Myocyte (in vitro differentiated cells): ENCODE measurements at places on chromosomes 2 and 18. TPM values are rescaled to one million over a fixed set of nuclear protein-coding genes. Genes with fewer than 3 reads are reported as not detected.

DNA sequence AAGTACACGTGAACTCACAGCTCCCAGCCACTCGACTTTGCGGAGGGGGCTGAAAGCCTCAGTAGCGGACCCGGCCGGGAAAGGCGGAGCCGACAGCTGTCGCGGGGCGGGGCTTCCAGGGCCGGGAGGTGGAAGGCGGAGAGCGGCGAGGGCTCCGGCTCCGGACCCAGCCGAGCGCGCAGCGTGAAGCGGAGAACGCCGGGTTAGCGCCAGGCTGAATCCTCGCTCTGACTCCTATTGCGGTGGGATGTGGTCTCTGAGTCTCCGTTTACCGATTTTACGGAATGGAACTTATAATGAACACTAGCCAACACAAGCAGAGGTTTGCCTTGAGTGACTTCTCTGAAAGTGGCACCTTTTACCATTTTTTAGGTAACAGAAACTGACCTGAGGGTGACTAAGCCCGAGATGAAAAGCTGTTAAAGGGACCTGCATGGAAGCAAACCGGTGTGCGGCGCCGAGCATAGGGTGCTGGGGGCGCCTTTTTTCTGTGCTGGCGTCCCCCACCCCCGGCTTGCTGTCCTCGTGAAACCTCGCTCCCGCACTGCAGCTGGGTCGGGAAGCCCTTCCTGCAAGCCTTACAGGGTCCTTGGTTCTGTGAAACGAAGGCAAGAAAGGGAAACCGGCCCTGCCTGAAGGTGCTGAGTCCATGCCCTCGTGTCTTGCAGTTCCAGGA is 72.9 kb downstream of the EN1 start:
- peak; percentile 71 for DNase-seq

The SLC5A7 gene
- not detected in 2 replicates for total RNA-seq

The MYCN gene
- total RNA-seq: not detected in 2 replicates

DNA sequence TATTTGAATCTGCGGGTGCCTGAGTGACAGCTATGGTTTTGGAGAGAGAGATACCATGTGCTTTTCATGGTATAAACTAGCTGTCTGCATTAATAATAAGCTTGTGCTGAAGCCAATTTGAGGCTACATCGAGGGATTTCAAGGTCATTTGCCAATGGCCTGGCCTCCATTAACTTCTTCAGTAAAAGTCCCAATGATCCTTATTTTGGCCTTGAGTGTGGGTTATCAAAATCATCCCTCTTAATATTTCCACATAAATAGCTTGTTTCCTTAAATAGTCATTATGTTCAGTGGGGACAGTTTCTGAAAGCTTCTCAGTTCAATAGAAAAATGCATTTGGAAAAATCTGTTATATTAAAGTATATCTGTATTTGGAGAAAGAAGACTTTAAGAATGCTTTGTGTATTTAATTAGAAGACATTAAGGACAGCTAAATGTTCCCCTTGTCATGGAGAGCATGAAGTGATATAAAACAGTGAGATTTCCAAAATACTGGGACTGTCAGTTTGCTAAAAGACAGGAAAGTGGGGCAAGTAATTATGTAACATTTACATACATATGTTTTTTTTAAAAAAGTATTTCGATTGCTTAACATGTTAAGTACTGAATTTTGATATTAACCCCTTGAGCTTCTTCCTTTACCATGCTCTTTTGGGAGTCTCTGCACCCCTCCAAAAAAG is 355.5 kb upstream of the ZEB2 start:
- DNase-seq: no peak

DNA sequence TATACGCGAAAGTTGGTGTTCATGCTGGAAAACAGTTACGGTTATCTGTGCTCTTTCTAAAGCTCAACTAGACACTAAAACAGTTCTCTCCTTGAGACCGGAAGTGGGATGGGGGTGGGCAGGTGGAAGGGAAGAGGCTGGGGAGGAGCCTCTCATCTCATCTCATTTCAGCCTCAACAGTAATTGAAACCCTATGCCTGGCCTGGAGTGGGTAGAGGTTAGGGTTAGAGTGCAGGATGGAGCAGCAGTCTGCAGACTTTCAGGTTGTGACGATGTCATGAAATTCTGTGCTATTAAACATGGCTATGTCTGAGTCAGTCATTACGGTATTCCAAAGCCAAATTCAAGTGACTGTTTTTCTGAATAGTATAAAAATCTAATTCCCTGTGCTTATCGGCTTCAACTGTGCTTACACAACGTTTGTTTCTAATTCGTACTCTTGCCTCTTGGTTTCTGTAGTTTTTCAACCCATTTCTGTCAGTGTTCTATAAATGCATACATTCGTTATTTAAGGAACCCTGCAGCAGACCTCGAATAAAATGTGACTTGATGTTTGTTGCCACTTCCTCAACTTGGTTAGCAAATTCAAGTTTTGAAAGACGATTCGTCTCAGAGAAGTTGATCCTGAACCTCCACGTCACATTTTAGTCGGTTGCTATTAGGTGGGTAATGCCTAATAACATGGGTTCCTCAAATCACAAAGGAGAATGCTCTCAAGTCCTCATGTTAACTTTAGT is 75.8 kb upstream of the TCF7L1 start:
- DNase-seq: no peak

The CRYGD gene
- not detected in 2 replicates for total RNA-seq

GRCh38 chr2:179393481-179393880 is 128.8 kb upstream of the SESTD1 start:
- peak; percentile 5 for DNase-seq

The HTR2B gene
- total RNA-seq: 0.78 and 2.4 TPM in 2 replicates

DNA sequence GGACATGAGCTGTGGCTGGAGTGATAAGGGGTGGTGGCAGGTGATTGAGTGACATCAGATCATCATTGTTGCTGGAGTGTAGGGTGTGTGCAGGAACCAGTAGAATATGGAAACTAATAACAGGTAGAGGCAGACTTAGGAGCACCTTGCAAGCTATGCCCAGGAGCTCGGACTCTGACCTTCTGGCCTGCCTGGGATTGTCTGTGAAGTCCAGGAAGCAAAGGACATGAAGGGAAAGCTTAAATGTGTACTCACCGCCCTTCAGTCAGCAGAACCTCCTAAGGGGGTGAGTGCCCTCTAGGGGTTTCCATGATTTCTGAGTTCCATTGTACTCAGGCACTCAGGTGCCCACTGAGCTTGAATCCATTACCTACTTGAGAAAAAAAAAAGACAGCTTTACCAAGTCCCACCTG is 104.2 kb downstream of the CRIM1 start:
- DNase-seq: peak; percentile 60

DNA sequence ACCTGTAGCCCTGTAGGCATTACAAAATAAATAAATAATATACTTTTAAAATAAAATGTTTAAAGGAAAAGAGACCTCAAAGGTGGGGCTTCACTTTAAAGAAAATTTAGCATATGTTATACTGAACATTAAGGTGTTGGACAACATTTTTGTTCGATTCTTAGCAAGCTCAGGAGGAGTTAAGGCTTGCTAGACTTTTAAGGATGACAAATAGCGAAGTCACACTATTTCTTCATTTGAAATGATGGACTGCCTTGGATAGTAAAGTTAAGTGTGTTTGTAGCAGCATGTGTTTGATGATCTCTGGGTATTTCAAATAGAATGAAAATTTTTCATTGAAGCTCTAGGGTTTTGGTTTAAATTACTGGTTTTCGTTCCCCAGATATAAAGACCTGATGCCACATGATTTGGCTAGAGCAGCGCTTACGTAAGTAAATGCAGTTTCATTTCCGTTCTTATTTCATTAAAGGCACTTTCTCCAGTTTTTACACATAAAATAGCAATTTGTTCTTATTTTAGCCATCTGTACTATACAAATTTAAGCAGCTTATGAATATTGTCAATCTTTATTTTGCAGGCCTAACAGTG is 24.9 kb downstream of the HADHB start:
- no peak for DNase-seq

The NRP2 gene
- total RNA-seq: 3.9 and 4.8 TPM in 2 replicates

GRCh38 chr2:240567137-240567871 is 980 bp upstream of the RNPEPL1 start:
- no peak for DNase-seq

The MYO7B gene
- total RNA-seq: 0.16 TPM in 1 of 2 replicates, not detected in the other

- DNase-seq: no peak
Observed at GRCh38 chr18:49866680-49867079, 53.3 kb upstream of the ACAA2 start.

DNA sequence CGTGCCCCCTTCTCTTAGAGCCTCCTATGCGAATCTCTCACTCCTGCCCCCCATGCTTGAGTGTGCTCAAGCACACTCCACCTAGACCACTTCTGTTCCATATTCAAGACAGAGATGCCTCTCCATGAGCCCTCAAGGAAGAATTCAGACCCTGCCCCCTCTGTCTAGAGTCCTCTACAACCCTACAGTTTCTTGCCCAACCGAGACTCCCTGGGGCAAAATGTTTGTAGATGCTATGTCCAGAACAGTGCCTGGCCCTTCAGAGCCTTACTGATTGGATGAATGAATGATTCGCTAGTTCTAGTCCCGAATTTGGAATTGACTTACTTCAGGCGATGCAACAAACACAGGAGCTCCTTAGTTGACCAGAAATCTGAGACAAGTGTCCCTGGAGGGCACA is 8.7 kb downstream of the APCDD1 start:
- no peak for DNase-seq

The NOSTRIN gene
- not detected in 2 replicates for total RNA-seq

The SATB2 gene
- total RNA-seq: 8.1 and 9.9 TPM in 2 replicates

GRCh38 chr2:111200333-111200881 is 79.7 kb downstream of the BCL2L11 start:
- no peak for DNase-seq

- no peak for DNase-seq
Observed at GRCh38 chr18:13409997-13410396, 191.4 kb downstream of the LDLRAD4 start.

GRCh38 chr2:71615767-71616730 is 162.7 kb downstream of the DYSF start:
- DNase-seq: peak; percentile 33

DNA sequence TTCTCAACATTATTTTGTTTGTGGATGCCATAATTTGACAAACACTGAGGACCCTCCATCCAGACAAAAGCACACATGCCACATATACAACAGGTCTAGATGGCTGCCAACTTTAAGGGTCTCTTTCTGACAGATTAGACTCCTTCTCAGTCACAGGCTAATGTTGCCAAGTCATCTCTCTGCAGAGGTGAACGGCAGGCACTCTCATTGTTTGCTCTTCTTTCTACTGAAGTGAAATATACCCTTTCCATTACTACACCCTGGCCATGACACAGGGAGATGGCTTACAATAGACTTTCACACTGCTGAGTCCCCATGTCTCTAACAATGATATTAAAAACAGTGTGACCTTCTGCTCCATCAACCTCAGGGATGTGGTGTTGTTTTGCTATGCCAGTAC is 47.5 kb upstream of the ZNF397 start:
- no peak for DNase-seq

GRCh38 chr2:106530866-106531265 is 43.7 kb downstream of the CD8B2 start:
- no peak for DNase-seq

GRCh38 chr2:223580951-223581350 is 21.2 kb downstream of the SCG2 start:
- peak; percentile 76 for DNase-seq

GRCh38 chr2:160324161-160324800 is 124.2 kb upstream of the ITGB6 start:
- peak; percentile 72 for DNase-seq

- DNase-seq: no peak
Observed at GRCh38 chr2:132974467-132975095, 304.6 kb upstream of the LYPD1 start.

- no peak for DNase-seq
Observed at GRCh38 chr2:129752686-129753085, 226.8 kb upstream of the RAB6C start.

DNA sequence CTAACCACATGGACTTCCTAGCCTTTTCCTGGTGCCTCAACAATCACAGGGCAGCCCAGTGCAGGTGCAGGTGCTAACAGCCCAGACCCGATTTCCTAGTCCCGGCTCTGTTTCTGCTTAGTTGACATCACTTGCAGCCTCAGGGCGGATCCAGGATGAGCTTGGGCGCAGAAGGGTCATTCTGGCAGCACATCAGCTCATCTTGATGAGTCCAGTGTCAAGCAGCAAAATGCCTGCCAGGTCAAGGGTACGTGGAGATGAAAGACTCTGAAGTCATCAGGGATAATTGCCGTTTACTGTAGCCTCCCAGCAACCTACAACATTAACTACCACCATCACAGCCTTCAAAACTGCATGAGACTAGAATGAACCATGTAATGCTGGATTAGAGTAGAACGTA is 39.4 kb upstream of the EFHD1 start:
- no peak for DNase-seq

The IGFBP5 gene
- total RNA-seq: 15.8 and 23.5 TPM in 2 replicates

The DNAH6 gene
- 0.03 TPM in 1 of 2 replicates, not detected in the other for total RNA-seq

DNA sequence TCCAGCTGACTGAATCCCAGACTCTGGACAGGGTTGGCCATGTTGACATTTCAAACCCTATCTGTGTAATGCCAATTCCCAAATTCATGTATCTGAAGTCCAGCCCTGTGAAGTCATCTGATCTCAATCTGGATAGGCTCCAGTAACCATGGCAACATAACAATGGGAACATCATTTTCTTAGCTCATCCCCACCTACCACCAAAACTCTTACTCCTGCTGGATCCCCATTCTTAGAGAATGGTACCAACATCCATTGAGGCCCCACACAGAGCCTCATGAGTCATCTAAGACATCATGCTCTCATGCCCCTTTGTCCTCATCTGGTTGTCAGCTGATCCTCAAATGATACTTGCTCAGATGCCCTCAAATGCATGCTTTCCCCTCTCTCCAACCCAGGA is 58.9 kb upstream of the TEX51 start:
- peak; percentile 7 for DNase-seq

The PLEKHH2 gene
- 0.24 and 1.1 TPM in 2 replicates for total RNA-seq

The POTEI gene
- total RNA-seq: not detected in 2 replicates

DNA sequence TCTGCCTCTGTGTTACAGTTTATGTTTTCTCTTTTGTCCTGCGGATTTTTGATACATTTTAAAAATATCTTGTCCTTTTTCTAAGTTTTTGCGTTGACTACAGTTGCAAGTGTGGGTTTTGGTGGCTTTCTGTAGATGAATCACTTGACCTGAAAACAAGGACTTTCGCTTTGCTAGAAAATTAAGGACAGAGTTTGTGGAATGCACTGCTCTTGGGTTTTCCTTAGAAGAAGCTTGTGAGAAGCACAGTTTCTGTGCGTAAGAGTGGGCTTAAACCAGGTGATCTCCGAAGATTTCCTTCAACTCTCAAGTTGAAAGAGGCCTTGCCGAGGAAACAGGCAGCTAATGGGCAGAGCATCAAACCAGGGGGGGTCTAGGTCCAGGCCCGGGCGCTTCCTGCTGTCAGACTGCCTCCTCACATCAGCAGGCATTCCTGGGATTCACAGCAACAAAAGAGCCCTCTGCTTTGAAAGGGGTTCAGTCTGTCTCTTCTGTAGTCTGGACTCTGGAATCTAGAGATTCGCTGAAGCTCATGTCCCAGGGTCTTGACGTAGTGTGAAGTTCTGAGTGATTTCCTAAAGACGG is 17.3 kb downstream of the NCK2 start:
- DNase-seq: no peak
